ENCODE measurements at places on chromosomes 7 and 10. TPM values are rescaled to one million over a fixed set of nuclear protein-coding genes. Genes with fewer than 3 reads are reported as not detected.

The PILRA gene
- 18.5 TPM for total RNA-seq

DNA sequence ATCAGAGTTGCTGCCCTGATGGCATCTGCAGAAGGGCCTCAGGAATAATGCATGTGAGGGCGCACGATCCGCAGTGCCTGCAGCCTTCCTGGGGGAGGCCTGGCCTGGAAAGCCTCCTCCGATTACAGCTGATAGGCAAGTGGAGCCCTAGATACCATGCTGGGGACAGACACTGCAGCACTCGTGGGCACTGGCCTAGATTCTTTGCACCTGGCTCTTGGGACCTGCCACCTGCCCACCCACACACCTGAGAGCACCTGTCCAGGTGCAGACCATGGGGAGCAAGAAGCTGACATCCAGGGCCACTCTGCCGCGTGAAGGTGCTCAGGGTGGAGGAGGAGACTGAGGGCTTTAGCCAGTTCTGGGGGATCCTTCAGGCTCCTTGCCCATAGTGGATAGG is 14.8 kb downstream of the YKT6 start:
- DNase-seq = no peak

- DNase-seq = no peak
These were observed 4.3 kb upstream of the UPK3B start for GRCh38 chr7:76506081-76506440.

DNA sequence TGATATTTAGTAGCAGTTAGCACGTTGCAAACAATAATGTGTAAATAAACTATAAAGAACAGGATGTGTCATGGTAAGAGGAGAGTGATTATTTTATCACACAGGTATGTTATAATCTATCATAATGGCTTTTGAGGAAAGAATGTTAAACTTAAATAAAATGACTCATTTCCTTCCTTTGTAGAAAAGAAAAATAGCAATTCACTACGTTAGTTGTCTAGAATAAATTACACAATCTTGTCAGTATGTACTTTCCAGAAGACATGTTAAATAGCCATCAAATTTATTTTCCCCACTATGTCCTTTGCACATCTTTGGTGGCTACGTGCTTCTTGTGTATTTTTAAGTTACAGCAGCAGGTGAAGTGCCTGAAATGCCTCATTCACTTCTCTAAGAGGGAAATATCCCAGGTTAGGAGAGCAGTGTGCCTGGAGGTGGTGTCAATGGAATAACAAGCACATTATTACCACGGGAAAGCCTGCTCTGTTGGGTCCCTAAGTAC is 133.8 kb downstream of the SEMA3A start:
- no peak for DNase-seq

- DNase-seq = no peak
These were observed 65.8 kb upstream of the LAMB4 start for GRCh38 chr7:108196004-108196403.

- DNase-seq = no peak
These were observed 202.3 kb downstream of the HERPUD2 start for GRCh38 chr7:35492451-35493175.

DNA sequence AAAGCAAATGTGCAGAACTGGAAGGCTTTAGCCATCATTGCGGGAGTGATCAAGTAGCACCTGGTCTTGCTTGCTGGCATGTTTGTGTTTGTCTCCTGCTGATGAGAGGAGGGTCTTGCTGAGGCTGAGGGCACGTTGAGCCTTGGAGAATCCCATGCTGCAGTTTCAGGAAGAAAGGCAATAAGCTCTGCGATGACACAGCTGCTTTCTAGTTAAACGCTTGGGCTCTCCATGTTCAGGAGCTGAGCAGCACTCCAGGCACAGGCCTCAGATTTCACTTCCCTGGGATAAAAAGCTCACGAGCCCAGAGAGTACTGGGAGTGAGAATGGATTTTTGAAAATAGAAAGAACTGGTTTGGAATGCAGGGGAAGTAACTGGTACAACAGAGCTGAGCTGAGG is 100.8 kb downstream of the LRRC18 start:
- no peak for DNase-seq

The CCDC126 gene
- total RNA-seq = 21.8 TPM

DNA sequence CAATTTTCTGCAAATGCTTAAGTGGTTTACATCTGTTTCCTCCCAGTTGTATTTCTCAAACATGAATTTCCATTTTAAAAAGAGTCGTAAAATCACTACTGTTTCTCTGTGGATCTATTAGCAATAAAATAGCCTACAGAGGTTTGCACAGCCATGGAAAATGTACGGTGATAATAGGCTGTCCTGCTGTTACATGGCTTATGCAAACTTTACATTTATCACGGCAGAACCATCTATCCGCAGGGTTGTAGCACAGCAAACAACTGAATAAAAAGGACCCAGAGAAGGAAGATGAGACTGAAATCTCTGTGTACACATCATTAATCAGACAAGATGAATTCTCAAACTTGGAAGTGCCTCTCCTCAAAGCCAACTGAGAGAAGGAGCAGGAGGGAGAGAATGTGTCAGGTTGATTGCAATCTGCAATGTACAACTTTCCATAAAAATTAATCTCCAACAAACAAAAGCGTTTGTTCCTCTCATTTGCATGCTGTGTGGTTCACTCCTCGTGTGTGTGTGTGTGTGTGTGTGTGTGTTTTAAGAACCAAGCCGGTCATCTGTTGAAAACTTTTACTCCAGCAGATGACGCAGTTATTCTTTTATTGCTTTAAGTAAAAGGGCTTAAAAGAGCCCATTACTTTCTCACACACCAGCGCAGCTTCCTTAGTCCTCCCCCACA is 279.3 kb downstream of the SKAP2 start:
- DNase-seq = no peak
